ENCODE measurements at places on chromosomes 13 and 19. TPM values are rescaled to one million over a fixed set of nuclear protein-coding genes. Genes with fewer than 3 reads are reported as not detected.

DNA sequence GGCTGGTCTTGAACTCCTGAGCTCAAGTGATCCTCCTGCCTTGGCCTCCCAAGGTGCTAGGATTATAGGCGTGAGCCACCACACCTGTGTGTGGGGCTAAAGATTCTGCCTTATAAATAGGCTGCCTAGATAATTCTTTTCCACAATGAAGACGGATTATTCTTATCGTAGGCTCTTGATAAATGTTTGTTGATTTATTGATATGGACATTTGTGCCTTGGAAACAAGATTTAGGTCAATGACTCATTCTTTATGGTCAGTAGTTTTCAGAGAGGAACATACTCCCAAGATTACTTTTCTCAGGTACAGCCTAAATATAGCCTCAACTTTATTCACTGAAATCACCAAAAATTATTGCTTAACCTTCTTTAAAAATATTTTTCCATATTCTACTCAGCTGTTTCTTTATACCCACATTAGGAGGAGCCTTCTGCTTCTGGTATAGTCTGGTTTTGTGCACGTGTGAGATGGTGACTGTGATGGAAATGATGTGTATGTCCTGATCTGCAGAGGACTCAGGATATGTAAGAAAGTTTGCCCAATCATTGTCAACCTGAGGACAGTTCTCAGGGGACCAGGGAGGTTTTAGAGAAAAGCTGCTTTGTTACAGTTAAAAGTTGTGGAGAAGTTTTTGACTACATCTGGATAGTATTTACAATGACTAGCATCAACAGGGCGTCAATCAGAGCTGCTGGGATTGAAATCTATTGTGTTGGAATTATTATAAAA, 208.9 kb downstream of the DNAJC15 start:
- no peaks in the 10 kb centered on the region for H3K36me3 ChIP-seq
- peak; percentile 10 for DNase-seq
- H3K4me3 ChIP-seq, result no peak overlapping the region
- H3K27ac ChIP-seq, result no peak overlapping the region
- H3K27me3 ChIP-seq, result no peaks in the 10 kb centered on the region

ITGBL1 gene
- polyA plus RNA-seq, result 336 TPM

GRCh38 chr13:41059456-41060081, 1.7 kb upstream of the WBP4 start:
- H3K36me3 ChIP-seq, result 0 out of 2 replicates have a peak, but pooled peaks cover 2% of the 10 kb centered on the region
- H3K27me3 ChIP-seq, result no peaks in the 10 kb centered on the region
- peak; percentile 63 for DNase-seq
- peaks cover 46% of the 10 kb centered on the region for H3K4me1 ChIP-seq
- H3K4me3 ChIP-seq, result peak overlapping the region; percentile 98

DNA sequence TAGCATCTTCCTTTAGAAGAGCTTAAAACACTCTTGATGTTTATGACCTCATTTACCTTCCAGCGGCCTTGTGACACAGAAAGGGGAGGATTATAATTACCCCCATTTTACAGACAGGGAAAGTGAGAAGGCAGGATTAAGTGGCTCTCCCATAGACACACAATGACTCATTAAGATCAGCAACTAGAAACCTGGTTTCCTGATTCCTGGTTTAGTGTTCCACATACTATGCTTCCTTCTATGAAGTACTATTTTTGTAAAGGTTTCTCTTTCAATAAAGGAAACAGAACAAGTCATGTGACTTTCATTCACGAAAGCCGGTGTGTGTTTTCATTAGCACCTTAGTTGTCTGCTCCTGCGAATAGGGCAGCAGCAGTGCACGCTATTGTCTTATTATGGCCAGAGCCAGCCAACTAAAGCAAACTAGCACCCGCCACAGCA, 8.3 kb downstream of the IRS2 start:
- H3K4me1 ChIP-seq, result peaks cover 50% of the 10 kb centered on the region
- H3K4me3 ChIP-seq, result peak overlapping the region; percentile 84
- no peaks in the 10 kb centered on the region for H3K27me3 ChIP-seq
- no peak overlapping the region for H3K27ac ChIP-seq
- DNase-seq, result peak; percentile 31

- no peak overlapping the region for H3K4me3 ChIP-seq
- H3K36me3 ChIP-seq, result no peaks in the 10 kb centered on the region
- no peaks in the 10 kb centered on the region for H3K27me3 ChIP-seq
- H3K27ac ChIP-seq, result no peak overlapping the region
Observed at GRCh38 chr13:91904597-91904996, 506.2 kb downstream of the GPC5 start.

- H3K4me3 ChIP-seq, result peak overlapping the region; percentile 36
- H3K27ac ChIP-seq, result peak overlapping the region; percentile 48
- no peaks in the 10 kb centered on the region for H3K27me3 ChIP-seq
- peaks cover 26% of the 10 kb centered on the region for H3K4me1 ChIP-seq
- DNase-seq, result peak; percentile 86
- H3K36me3 ChIP-seq, result no peaks in the 10 kb centered on the region
Observed at GRCh38 chr13:76792731-76793347, 93.4 kb downstream of the KCTD12 start.

- no peaks in the 10 kb centered on the region for H3K4me1 ChIP-seq
- H3K27ac ChIP-seq, result no peak overlapping the region
- no peaks in the 10 kb centered on the region for H3K36me3 ChIP-seq
- no peaks in the 10 kb centered on the region for H3K27me3 ChIP-seq
Observed at GRCh38 chr13:92346046-92346445, 880.6 kb upstream of the GPC6 start.

GRCh38 chr13:99473515-99473914, 27.8 kb upstream of the TM9SF2 start:
- H3K27ac ChIP-seq, result no peak overlapping the region
- H3K27me3 ChIP-seq, result no peaks in the 10 kb centered on the region
- no peak for DNase-seq
- no peak overlapping the region for H3K4me3 ChIP-seq
- H3K4me1 ChIP-seq, result peaks cover 8% of the 10 kb centered on the region
- H3K36me3 ChIP-seq, result no peaks in the 10 kb centered on the region

- H3K4me3 ChIP-seq, result peak overlapping the region; percentile 81
- no peak overlapping the region for H3K27ac ChIP-seq
- H3K36me3 ChIP-seq, result no peaks in the 10 kb centered on the region
Observed at GRCh38 chr19:17390665-17391370, 3.2 kb downstream of the CCDC194 start.

DNA sequence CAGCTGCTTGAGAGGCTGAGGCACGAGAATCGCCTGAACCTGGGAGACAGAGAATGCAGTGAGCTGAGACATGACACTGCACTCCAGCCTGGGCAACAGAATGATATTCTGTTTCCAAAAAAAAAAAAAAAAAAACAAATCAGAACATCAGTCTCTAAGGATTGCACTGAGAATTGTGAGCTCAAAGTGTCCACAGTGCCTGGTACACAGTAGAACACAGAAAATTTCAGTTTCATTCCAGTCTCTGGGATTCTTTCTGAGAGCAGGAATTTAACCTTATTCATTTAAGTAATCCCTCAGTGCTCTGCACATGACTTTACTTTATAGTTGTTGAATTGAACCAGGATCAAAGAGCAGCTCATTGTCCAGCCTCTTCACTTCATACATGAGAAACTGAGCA, 25.9 kb upstream of the GATAD2A start:
- H3K27me3 ChIP-seq, result no peaks in the 10 kb centered on the region
- H3K36me3 ChIP-seq, result no peaks in the 10 kb centered on the region
- peaks cover 3% of the 10 kb centered on the region for H3K4me1 ChIP-seq
- H3K27ac ChIP-seq, result no peak overlapping the region
- DNase-seq, result no peak

GRCh38 chr13:66967811-66968597, 262.1 kb downstream of the PCDH9 start:
- H3K27me3 ChIP-seq, result no peaks in the 10 kb centered on the region
- H3K4me1 ChIP-seq, result no peaks in the 10 kb centered on the region
- H3K27ac ChIP-seq, result no peak overlapping the region
- H3K36me3 ChIP-seq, result no peaks in the 10 kb centered on the region

GRCh38 chr13:46490129-46490528, 62.8 kb upstream of the LRCH1 start:
- no peaks in the 10 kb centered on the region for H3K36me3 ChIP-seq

DNA sequence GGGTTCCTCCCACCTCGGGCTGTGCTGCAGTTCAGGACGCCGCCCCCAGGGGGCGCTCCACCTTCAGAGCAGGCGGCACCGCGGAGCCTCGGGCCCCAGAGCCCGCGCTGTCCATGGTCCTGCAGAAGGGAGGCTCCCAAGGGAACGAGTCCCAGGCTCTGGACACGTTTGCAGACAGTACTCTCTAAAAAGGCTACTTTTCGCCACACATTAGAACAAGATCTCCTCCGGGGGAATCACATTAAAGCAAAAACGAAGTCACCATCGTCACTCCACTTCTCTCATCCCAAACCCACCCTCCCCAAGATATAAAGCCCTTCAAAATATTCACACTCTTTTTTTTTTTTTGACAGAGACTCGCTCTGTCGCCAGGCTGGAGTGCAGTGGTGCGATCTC, 4.6 kb upstream of the SIGLEC10 start:
- H3K4me3 ChIP-seq, result no peak overlapping the region
- peak; percentile 88 for DNase-seq
- H3K4me1 ChIP-seq, result no peaks in the 10 kb centered on the region
- H3K27me3 ChIP-seq, result no peaks in the 10 kb centered on the region
- H3K36me3 ChIP-seq, result no peaks in the 10 kb centered on the region

KLK12 gene
- polyA plus RNA-seq, result not detected

DNA sequence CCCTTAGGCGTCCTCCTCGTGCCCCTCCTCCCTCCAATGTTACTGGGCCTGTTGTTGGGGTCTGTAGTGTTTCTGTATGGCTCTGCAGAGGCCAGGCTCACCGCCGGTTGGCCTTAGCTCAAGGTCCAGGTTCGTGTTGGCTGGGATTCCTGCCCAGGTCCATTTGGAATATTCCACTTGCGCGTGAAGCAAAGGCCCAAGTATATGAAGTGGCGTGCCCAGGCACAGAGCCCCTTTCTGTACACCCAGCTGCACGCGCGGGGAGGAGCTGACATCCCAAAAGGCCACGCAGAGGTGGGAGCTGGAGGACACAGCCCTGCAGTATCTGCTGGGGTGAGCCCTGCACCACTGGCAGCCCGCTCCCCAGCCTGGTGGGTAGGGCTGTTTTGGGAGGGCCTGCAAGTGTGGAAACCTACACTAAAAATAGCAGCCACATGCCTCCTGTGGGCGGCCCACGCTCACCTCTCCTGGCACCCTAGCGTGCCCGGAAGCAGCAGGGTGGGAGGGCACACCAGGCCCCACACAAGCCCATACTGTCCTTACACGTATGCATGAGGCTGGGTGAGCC, 30.2 kb downstream of the CRTC1 start:
- DNase-seq, result no peak
- no peaks in the 10 kb centered on the region for H3K4me1 ChIP-seq
- H3K36me3 ChIP-seq, result no peaks in the 10 kb centered on the region
- no peak overlapping the region for H3K4me3 ChIP-seq
- H3K27me3 ChIP-seq, result no peaks in the 10 kb centered on the region
- no peak overlapping the region for H3K27ac ChIP-seq

DNA sequence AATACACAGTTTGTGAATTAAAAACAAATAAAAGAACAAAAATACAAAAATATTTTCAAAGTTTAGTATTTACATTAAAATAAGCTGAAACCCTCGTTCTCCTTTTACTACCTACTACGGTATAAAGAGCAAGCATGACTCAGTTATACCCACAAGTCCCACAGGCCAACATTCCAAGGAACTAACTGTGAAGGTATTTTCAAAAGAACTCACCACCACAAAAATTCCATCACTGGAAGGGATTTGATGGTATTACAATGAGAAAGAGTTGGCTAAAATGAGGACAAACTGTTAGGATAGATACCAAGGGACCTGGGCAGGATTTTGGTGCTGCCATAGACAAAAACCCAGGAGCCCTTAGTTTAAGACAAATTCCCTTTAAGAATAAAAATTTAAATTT, 122.7 kb downstream of the TBC1D4 start:
- H3K4me3 ChIP-seq, result no peak overlapping the region
- no peaks in the 10 kb centered on the region for H3K36me3 ChIP-seq
- peak overlapping the region; percentile 56 for H3K27ac ChIP-seq
- no peaks in the 10 kb centered on the region for H3K27me3 ChIP-seq

GRCh38 chr13:94122300-94122915, 357.1 kb downstream of the DCT start:
- no peak overlapping the region for H3K4me3 ChIP-seq
- 0 out of 2 replicates have a peak, but pooled peaks cover 6% of the 10 kb centered on the region for H3K4me1 ChIP-seq
- no peak overlapping the region for H3K27ac ChIP-seq
- H3K36me3 ChIP-seq, result no peaks in the 10 kb centered on the region
- DNase-seq, result no peak

DNA sequence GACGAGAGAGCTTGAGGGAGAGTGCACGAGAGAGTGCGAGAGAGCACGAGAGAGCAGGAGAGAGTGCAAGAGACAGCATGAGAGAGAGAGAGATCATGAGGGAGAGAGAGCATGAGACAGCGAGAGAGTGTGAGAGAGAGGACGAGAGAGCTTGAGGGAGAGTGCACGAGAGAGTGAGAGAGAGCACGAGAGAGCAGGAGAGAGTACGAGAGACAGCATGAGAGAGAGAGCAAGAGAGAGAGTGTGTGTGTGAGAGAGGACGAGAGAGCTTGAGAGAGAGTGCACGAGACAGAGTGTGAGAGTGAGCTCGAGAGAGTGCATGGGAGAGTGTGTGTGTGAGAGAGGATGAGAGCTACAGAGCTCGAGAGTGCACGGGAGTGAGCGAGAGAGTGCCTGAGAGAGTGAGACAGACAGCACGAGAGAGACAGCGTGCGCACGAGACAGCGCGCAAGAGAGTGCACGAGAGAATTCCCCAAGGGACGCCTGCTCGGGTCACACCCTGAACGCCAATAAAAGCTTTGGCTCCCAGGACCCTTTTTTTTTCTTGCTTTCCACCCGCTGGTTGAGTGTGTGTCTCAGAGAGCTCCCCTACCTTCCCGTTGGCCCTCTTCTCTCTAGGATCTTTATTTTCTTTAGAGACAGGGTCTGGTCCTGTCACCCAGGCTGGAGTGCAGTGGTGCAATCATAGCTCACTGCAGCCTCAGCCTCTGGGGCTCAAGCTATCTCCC, 3.7 kb downstream of the CD70 start:
- H3K36me3 ChIP-seq, result no peaks in the 10 kb centered on the region
- H3K27me3 ChIP-seq, result peaks cover 56% of the 10 kb centered on the region
- no peak overlapping the region for H3K27ac ChIP-seq
- 0 out of 2 replicates have a peak, but pooled peaks cover 4% of the 10 kb centered on the region for H3K4me1 ChIP-seq
- peak; percentile 64 for DNase-seq

ADAT3 gene
- polyA plus RNA-seq, result 2.4 TPM

- no peak overlapping the region for H3K4me3 ChIP-seq
- no peak for DNase-seq
- no peaks in the 10 kb centered on the region for H3K4me1 ChIP-seq
- no peak overlapping the region for H3K27ac ChIP-seq
Observed at GRCh38 chr13:69903081-69903480, 204.5 kb upstream of the ATXN8OS start.

- no peaks in the 10 kb centered on the region for H3K27me3 ChIP-seq
- H3K4me1 ChIP-seq, result peaks cover 5% of the 10 kb centered on the region
Observed at GRCh38 chr19:45103508-45104319, 10.7 kb downstream of the PPP1R37 start.

GRCh38 chr13:28761586-28761985, 42.8 kb upstream of the SLC46A3 start:
- H3K27me3 ChIP-seq, result no peaks in the 10 kb centered on the region
- no peaks in the 10 kb centered on the region for H3K36me3 ChIP-seq
- H3K27ac ChIP-seq, result no peak overlapping the region

- no peaks in the 10 kb centered on the region for H3K4me1 ChIP-seq
- DNase-seq, result peak; percentile 77
- H3K27me3 ChIP-seq, result peaks cover 27% of the 10 kb centered on the region
Observed at GRCh38 chr19:1000095-1000494, at the start of gene GRIN3B. Gene GRIN3B, plus strand, starts transcription at chr19:1000419. Its CDS starts 19 bp downstream, at chr19:1000438.
